ENCODE measurements at places on chromosomes 12 and 14.

DNA sequence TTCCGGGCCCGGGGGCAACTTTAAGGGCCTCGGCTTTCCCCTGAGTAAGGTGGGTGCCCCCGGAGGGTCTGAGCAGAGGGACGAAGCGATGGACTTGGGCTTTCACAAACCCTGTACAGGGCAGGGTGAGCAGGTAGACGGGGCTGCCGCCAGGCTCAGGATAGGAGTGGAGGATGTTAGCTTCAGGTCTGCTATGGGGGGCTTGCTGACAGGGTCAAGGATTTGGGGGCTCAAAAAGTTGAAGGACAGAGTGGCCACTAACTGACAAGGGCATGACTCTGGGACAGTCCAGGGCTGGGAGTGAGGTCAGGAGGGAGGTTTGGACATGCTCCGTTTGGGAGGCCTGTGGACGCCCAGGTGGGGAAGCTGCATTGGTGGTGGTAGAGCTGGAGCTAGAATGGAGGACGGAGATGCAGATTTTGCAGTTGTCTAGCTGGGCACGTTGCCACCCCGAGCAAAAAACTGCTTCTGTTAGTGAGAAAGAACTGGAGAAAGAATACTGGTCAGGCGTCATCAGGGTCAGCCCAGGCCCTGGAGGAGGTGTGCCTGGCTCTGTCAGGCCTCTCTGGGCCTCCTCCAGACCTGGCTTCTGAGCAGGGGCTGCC lies 113.3 kb downstream of the ADGRD1 start:
- no peak for DNase-seq

GRCh38 chr14:55699131-55700057 lies 119.4 kb downstream of the KTN1 start:
- no peak for DNase-seq

DNA sequence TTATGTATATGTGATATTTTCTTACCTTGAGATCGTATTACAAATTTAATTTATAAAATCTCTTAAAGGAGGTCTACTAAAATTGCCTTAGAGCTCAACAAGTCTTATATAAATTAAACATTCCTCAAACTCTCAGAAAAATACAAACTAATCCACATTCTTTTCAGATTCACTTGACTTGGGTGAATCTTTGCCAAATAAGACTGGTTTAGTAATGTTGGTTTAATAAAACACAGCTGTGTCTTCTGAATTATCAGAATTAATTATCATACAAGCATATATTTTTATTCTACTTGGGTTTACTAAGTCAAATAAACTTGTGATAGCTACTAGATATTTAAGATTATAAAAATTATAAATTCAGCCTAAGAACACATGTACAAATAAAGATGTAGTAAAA lies 13.3 kb downstream of the GLIPR1L2 start:
- DNase-seq, result no peak

- DNase-seq, result no peak
Measured at GRCh38 chr12:106719879-106720278, 54.6 kb upstream of the RIC8B start.

DNA sequence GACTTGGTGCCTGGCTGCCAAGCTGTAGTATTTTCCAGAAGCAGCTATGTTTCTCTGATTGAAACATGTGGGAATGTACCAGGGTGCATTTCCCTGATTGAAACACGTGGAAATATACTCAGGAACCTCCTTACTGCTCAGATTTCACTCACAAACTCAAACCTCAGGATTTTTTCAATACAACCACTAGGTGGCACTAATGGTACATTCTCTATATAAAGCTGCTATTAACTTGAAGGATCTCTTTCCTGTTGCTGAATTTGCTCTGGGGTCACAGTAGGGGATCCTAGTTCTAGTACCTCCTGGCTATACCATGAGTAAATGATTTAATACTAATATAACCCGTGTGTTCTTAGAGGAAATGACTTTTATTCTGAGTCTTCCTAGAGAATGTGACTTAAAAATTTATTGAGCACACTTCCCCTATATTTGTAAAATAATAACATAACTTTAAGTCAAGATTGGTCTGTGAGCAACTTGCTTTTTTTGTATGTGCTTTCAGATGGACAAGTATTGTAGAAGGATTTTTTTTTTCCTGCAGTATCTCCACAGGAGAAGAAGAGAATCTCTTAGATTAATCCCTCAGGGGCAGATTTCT lies 173.8 kb upstream of the MIS18BP1 start:
- no peak for DNase-seq

DNA sequence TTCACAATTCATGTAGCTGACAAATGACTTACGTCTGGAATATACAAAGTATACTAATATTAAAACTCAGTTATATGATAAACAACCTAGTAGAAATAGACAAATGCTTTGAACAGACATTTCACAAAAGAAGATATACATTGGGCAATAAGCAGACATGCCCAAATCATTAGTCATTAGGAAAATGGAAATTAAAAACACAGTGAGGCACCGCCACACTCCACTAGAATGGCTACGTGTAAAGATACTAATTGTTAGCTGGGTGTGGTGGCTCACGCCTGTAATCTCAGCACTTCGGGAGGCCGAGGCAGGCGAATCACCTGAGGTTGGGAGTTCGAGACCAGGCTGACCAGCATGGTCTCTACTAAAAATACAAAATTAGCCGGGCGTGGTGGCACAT lies 248.9 kb upstream of the TMEM132C start:
- DNase-seq, result no peak

GRCh38 chr12:55957106-55957859 lies 8.6 kb downstream of the PMEL start:
- no peak for DNase-seq

GRCh38 chr12:52629281-52630007 lies 11.1 kb upstream of the KRT73 start:
- no peak for DNase-seq

GRCh38 chr12:7101047-7101693 lies 7.8 kb downstream of the C1RL start:
- no peak for DNase-seq

- no peak for DNase-seq
Measured at GRCh38 chr12:123163227-123163626, 12.3 kb upstream of the PITPNM2 start.

DNA sequence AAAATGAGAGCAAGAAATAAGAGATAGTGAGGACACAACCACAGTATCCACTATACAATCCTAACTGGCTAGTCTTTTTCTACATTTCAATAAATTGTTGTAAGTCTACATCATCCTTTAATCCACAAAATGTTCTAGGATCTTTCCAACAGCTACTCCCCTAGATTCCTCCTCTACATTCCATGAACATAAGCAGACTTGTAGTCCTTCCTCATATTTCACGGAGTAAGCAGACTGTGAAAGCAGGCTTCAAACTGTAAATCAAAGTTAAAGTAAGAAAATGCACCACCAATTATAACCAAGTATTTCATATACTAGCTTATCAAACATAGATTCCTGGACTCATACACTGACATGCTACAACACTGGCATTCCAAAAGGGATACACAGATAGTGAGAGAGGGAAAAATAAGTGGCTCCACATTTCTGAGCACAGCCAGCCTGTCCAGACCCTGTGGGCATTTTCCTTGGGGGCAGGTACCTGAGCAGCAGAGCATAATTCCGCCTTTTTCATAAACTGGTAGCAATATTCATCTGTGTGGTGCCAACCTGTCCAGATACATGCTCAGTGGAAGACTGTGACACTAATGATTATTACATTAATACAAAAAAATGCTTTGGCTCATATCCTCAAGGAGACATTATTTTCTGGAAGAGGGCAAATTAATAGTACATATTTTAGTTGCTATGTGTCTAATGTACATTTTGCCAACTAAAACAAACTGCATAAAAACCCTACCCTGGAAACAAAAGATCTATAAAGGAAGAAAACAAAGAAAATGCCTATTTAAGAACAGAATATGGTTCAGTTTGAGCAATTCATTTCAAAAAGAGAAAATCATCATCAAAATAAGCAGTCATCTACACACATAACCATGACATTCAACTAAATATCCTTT lies 113.3 kb upstream of the FSCB start:
- no peak for DNase-seq

GRCh38 chr14:82999802-83000201 lies 1466.1 kb upstream of the SEL1L start:
- DNase-seq, result no peak

DNA sequence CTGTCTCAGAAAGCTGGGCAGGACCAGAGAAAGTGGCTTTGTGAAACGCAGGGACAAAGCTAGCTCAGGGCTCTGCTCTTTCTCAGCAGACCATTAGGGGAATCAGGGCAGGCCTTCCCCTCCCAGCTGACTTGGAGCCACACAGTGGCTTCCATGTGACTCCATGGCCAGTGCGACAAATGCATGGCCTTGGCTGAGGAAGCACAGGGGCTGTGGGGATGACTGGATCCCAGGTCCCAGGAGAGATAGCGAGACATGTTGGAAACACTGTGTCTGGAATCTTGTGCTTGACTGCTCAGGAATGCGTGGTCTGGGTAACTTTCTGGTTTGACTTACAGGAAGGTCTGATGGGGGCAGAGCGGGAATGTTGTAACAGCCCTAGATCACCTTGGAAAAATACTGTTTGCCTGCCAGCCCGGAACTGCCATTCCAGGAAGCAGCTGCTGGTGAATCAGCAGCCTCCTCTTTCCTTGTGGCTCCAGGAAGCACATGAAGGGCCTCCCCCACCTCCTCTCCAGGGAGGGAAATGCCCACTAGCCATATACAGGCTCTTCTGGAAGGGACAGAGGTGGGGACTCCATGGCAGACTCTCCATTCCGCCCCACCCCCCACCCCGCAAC lies 133.5 kb upstream of the HIF1A start:
- DNase-seq, result no peak

DNA sequence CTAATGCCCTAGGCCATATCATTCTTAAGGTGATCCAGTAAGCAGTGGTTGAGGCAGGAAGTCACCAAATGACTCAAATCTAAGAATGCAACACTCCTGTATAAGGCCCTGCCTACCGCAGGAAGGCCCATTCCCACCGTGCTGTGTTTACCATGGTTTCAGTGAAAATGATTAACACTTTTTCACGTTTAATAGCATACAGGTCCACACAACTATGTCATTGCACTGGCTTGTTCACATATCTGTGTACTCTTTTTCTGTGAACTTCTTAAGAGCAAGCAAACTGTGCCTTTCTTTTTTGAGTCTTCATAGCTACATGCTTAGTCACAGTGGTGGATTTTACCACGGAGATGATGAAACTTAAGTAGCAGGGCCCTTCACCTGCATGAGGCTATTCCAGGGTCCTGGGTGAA lies 214.9 kb downstream of the CNTN1 start:
- DNase-seq, result no peak

All from stimulated activated naive CD4-positive, alpha-beta T cell treated with Interleukin-2 at 50 U/mL for 16 hours (primary cell).